HuH-7 (cell line): ENCODE measurements at places on chromosomes 6 and 20.

- peak; percentile 62 for DNase-seq
These were observed 346.5 kb upstream of the PLCB4 start for GRCh38 chr20:8722277-8722928.

- peak; percentile 39 for DNase-seq
These were observed 79.8 kb upstream of the CHD6 start for GRCh38 chr20:41697861-41698559.

- DNase-seq, result no peak
These were observed 117.5 kb upstream of the KCNK16 start for GRCh38 chr6:39440039-39440426.

DNA sequence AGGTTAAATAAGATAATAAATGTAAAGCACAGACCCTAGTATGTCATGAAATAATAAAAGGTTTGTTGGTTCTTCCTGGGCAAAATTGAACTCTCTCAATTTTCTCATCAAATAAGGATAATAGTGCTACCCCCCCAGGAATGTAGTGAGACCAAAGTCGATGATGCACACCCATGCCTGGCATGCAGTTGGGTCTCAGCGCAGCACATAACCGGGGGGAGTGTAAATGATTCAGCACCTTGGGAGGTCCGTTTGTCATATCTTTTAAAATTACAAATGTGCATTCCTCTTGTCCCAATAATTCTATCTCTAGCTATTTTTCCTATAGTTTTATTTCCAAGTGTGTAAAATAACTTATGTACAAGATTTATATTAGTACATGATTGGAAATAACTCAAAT is 31.3 kb upstream of the CCDC167 start:
- DNase-seq, result no peak

DNA sequence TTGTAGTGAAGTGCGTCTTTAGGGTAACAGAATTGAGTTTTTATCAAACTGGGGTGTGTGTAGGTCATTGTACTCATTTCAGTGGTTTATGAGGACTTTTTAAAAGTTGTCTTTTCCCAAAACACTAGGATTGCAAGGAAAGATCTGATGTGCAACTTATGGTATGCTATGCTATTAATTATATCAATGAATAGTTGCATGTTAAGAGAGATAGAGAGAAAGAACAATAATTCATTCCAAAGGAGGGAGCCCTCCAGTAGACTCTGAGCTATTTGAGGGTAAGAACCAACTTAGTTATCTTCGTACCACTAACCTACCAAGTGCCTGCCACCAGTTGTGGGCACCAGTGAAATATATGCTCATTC is 117.1 kb downstream of the RNF144B start:
- no peak for DNase-seq

DNA sequence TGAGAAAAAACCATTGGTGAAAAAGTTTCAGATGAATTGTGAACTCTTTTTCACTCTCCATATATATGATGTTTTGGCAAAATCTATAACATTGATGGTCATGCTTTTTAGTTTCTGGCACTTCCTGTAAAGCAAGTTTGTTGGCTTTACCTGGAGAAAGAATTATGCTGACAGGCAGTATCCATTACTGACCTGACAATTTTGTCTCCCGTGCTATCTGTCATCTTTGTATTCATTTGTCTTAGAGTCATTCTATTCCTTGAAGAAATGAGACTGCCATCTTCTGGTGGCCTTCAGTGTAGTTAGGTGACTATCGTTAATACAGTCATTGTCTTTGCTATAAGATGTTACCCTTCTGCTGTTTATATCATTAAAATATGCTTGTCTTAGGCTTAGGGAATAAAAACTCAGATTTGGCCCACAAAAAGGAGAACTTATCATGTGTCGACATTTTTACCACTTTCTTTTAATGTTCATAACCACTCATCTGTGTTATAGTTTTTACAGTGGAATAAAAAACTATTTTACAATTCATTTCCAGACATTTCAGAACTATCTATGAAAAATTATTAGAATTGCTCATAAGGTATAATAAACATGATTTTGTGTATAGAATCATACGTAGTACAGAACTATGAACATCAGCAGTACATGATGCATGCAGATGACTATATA is 707.0 kb downstream of the EPM2A start:
- no peak for DNase-seq

DNA sequence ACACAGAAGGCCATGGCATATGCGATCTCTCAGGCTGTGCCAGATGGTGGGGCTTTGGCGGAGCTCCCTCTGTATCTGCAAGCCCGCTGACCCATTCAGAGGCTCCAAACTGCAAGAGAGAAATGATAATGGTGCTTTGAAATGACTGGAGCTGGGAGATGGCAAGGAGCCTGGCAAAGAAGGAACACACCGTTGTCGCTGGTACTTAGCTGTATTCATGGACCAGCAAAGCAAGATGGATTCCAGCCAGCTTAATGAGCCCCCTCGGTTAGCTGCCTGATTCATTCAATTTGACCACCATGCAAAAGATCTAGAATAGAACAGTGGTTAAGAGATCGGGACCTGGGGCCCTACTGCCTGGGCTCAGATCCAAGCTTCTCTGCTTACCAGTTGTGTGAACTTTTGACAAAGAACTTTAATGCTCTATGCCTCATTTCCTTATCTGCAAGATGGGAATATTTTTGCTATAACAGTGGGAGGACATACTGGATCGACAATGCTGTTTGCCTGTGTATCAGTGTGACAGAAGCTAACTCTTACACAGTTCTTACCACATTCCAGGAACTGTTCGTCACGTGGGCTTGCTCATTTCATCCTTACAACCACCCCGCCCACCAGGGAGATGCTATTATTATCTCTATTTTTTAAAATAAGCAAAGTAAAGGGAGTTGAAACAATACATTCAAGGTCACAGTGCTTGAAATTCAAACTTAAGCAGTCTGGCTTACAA is 317.8 kb upstream of the SULF2 start:
- no peak for DNase-seq

- no peak for DNase-seq
These were observed 128.6 kb upstream of the SLC22A23 start for GRCh38 chr6:3585320-3585935.

GRCh38 chr6:114419175-114419574 is 76.4 kb upstream of the HS3ST5 start:
- DNase-seq, result peak; percentile 26

DNA sequence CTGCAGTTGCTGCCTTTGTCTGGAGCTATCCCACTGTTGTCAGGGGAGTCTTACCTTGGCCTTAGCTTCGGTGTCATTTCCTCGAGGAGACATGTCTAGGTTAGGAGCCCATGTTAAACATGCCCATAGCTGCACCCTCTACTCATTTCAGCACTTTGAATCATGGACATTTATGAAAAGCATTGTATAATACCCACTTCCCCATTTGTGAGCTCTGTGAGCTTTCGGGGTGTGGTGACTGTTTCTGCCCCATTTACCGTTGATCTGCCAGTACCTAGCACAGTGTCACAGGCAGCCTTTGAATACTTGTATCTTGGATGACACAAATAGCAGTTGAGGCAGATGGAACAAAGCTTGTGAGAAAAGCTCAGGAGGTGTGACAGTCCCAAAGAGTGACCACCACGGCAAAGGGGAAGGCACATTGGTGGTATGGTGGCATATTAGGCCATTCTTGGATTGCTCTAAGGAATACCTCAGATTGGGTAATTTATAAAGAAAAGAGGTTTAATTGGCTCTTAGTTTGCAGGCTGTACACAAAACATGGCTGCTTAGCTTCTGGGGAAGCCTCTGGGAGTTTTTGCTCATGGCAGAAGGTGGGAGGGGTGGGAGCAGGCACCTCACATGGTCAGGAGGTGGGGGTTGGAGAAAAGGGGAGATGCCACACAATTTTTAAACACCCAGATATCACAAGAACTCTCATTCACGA is 42.0 kb downstream of the JARID2 start:
- DNase-seq, result no peak

- DNase-seq, result no peak
These were observed 7.7 kb downstream of the KIF3B start for GRCh38 chr20:32285082-32285620.

DNA sequence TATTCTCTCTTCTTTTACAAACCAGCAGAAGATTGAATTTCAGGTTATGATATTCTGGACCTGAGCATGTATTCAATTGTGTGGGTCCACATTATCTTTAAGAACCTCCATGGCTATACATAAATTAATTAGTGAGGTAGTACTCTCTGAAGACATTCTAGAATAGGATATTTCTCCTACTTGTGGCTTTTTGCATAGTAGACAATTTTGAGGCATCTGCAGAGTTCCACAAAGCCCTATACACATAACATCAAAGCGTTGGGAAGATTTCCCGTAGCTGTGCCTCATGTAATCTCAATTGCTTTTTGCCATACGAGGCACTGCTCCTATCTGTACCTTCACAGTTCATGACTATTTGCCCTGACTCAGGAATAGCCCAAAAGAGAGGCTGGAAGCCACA is 395.4 kb upstream of the RGS17 start:
- DNase-seq, result no peak

DNA sequence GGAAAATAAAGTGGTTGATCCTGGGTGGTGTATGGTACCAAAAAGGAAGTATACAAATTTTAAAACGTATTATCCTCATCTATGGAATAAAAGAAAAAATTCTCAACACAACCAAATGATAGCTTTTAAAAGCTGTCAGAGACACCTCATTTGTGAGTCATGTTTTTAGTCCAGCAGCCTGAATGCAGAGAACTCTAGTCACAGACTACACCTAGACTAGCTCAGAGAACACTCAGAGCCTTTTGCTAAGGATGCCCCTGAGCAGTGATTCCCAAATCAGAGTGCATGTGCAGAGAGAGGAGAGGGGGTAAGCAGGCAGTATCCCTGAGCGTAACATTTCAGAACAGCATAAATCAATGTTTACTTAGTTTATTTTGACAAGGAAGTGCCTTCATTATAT is 809.3 kb downstream of the HACE1 start:
- no peak for DNase-seq

DNA sequence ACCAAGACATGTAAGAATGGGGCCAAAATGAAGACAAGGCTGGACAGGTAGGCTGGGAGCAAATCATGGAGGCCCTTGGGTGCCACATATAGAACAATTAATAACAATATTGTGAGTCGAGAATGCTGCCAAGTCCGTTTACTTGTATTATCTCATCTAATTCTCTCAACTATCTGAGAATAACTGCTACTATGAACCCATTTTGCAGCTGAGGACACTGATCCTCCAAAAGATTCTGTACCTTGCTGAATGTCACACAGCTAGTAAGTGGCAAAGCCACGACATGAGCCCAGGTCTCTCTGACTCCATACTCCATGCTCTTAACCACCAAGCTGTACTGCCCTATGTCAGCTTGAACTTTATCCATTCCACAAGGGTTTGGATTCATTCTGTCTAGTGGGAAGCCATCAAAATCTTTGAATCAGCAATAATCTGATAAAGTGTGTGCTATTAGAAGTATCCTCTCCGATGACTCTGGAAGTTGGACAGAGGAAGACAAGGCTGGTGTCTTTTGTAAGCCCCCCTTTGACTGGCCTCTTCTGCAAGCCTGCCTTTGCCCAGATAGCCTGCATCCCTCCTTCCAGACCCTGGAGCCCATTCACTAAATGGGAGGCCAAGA is 43.5 kb upstream of the PDYN start:
- DNase-seq, result no peak

- DNase-seq, result no peak
These were observed 8.0 kb upstream of the PMEPA1 start for GRCh38 chr20:57717797-57718196.

GRCh38 chr20:62047666-62048345 is 17.9 kb downstream of the TAF4 start:
- DNase-seq, result no peak

- no peak for DNase-seq
These were observed 24.7 kb downstream of the KCNK17 start for GRCh38 chr6:39289490-39289889.

- DNase-seq, result no peak
These were observed 49.5 kb downstream of the SRC start for GRCh38 chr20:37395410-37395797.

DNA sequence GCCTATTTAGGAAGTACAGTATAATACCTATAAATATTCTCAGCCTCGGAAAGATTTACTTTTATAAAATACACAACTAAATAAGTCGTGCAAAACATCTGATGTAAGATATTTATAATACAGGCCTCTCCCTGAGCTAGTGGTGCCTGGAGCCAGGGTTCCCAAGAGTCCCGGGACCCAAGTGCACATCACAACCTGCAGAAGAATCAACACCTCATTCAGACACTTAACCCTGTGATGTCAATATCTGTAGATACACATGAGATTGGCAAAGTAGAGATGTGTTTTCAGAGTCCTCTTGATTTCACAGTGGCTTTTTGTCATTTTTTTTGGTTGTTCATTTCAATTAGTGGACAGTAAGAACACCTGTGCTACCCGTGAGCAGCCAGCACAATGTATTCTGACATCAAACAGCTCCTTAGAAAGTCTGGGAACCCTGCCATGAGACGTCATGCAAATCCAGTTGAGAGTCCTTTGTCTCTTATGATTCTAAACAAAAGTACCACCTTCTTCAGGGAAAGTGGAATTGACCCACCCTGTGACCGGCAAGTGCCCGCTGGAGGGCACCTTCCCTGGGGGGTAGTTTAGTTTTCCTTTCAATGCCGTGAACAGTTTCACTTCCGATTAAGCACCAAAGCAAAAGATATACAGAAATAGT is 101.6 kb downstream of the DACT2 start:
- DNase-seq, result no peak

GRCh38 chr6:43833996-43834390 is 64.0 kb downstream of the VEGFA start:
- no peak for DNase-seq

GRCh38 chr6:27726619-27727023 is 185.6 kb downstream of the OR2B2 start:
- DNase-seq, result no peak

DNA sequence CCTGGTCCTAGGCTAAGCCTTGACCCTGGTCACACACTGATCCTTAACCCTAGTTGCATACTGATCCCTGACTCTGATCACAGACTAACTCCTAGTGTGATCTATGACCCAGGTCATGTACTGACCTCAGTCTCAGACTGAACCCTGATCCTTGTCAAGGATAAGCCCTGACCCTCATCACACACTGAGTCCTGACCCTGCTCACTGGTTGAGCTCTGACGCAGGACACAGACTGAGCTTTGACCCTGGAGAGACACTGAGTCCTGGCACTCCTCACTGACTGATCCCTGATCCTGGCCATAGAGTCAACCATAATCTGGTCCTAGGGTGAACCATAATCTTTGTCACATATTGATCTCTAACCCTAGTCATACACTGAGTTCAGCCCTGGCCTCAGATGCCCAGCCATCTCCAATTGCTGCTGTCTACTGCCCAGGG is 37.9 kb downstream of the KCNB1 start:
- no peak for DNase-seq
